ENCODE measurements at places on chromosomes 2 and 18. TPM values are rescaled to one million over a fixed set of nuclear protein-coding genes. Genes with fewer than 3 reads are reported as not detected.
A peak's percentile ranks its signal among the peaks of the same experiment; 100 is the strongest.

The PPP1R1C gene
- 2.0 TPM for total RNA-seq

DNA sequence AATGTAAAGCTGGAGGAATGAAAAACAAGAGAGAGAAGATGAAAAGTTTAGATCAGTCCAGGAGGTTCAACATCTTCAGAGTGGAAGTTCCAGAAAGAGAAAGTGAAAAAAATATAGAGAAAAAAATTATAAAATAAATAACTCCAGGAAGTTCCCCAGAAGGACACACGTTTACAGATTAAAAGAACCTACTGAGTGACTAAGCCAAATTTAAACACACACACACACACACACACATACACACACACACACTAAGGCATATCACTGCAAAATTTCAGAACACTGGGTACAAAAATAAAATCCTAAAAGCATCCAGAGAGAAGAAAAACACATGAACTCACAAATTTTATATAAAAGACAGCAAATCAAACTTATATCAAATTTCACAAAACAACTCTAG is 85.9 kb upstream of the PMAIP1 start:
- DNase-seq = peak; percentile 17

The CFAP65 gene
- total RNA-seq = not detected

GRCh38 chr18:70636991-70637390 is 348.1 kb downstream of the SOCS6 start:
- DNase-seq = no peak

- DNase-seq = no peak
Measured at GRCh38 chr2:25537526-25537925, 135.9 kb downstream of the DTNB start.

GRCh38 chr2:96951125-96951654 is 35.2 kb downstream of the FAM178B start:
- DNase-seq = peak; percentile 33

GRCh38 chr2:240960971-240961876 is 37.2 kb upstream of the SNED1 start:
- no peak for DNase-seq

The SPR gene
- 39.3 TPM for total RNA-seq

GRCh38 chr2:57488061-57488460 is 558.5 kb upstream of the VRK2 start:
- DNase-seq = no peak

The CERKL gene
- 0.17 TPM for total RNA-seq

The BCL2 gene
- 2.5 TPM for total RNA-seq

The SNORC gene
- 0.32 TPM for total RNA-seq

Measured in LHCN-M2 (cell line).